Eye (tissue), 1 donor: ENCODE measurements at places on chromosomes 3 and 15.
A peak's percentile ranks its signal among the peaks of the same experiment; 100 is the strongest.

DNA sequence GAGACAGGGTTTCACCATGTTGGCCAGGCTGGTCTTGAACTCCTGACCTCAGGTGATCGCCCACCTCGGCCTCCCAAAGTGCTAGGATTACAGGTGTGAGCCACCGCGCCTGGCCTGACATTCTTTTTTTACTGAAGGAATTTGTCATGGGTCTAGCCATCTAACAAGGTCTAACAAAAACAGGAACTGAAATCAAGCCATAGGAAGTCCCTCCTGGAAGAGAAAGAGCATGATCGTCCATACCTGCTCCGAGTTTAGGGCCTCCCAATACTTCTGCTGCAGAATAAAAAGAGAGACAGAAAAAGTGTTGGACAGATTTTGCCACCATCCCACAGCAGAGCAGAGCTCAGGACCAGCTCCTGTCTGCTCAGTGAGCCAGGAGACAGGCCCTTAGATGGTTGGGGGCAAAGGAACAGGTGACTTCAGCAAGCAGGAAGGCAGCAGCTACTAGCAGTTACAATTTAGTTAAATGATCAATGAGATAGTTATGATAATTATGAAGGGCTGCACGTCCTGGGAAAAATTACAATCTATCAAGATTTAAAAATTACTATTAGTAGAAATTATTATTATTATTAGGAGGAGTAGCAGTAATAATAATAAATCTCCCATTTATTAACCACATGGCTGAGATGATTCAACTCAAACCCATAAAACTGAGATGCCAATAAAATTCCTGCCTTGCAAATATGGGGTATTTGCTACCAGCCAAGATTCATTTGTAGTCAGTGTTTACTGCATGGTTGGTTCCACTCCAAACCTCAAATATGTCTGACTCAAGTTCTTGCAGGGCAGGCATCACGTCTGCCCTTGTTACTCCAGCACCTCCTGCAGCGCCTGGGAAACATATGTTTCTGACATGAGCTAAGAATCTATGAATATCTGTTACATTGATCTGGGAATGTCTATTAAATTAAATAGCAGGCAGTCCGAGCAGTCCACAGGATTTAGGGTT is 40.1 kb downstream of the TMEM44 start:
- peak; percentile 66 for DNase-seq

DNA sequence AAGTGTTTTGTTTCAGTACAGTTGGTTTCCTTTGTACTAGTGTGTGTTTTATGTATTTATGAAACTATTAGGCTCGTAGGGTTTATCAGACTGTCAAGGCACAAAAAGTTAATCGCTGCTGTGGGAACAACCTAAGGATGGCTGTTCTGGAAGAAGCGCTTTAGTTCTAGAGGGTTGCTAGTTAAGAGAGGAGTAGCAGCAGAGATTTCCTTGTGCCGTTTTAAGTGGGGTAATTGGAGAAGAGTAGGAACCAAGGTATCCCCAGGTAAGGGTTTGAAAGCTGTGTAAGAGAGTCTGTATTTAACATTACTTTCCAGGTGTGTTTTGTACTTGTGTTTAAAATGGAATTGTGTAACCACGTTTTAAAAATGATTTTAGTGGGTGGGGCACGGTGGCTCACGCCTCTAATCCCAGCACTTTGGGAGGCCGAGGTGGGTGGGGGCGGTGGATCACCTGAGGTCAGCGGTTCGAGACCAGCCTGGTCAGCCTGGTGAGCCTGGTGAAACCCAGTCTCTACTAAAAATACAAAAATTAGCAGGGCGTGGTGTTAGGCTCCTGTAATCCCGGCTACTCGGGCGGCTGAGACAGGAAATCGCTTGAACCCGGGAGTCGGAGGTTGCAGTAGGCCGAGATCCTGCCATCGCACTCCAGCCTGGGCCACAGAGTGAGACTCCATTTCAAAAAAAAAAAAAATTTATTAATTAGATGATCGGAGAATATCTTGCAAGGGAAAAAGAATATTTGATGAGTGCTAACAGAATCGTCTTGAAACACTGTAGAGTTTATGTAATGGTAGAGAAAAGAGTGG is 2.6 kb downstream of the MORF4L1 start:
- peak; percentile 23 for DNase-seq

GRCh38 chr3:188262913-188263683 is 109.1 kb downstream of the LPP start:
- no peak for DNase-seq

DNA sequence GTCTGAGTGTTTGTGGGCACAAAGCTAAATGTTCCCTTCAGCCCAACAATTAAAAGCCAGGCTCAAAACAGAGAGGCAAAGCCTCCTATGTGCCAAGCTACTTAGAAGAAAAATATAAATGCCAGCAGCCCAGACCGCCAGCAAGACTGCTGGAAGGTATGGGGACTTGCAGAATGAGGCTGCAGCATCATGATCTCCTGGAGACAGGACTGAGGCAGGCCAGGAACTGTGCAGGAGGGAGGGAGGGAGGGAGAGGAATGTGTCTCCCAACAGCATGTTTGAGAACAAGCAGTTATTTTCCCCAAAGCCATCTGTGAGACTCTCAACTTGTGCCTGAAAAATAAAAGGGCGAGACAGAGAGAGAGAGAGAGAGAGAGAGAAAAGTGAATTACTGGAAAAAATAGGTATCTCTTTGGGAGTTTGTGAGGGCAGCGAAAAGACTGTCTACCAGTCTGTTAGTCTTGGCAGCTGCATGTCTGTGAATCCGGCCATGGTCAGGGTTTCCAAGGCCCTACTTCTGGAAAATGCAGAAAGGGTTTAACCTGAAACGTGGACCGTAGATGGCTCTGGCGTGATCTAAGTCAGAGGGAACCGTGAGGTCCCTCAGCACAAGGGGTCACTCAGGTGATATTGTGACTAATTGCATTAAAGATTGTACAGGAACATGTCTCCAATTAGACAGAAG is 139.7 kb upstream of the COL8A1 start:
- DNase-seq, result no peak

- peak; percentile 33 for DNase-seq
Observed at GRCh38 chr3:182104881-182105280, 393.2 kb downstream of the SOX2 start.

GRCh38 chr3:171242951-171243350 is 216.4 kb upstream of the SLC2A2 start:
- DNase-seq, result no peak

DNA sequence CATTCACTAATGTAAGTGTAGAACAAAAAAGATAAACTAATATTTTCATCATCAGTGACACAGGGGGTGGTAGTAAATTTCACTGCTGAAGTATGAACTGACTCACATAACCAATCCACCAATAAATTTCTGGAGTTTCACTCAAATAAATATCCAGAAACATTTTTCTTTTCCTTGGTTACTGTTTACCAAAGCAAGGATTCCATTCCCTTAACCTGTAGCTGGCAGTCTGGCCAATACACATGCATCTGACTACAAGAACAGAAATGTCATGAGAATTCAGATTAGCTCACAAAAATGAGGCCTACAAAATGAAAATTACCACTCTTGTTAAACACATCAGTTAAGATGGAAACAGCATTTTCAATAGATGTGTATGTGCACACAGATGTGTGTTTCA is 80.3 kb downstream of the STAG1 start:
- DNase-seq, result no peak

DNA sequence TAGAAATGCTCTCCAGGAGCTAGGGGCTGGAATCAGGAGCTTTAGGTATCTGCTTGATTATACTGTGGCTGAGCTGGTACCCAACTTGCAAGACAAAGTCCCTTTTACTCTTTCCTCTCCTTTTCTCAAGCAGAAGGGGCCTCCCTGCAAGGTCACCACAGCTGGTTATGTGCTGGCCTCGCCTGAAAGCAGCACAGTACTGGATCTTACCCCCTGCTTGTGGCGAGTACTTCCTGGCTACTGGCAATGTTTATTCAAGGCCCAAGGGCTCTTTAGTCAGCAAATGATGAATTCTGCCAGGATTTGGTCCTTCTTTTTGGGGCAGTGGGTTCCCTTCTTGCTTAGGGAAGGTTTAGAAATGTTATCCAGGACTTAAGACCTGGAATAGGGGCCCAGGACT is 234.6 kb downstream of the RAP2B start:
- DNase-seq, result no peak

- DNase-seq, result no peak
Observed at GRCh38 chr3:122004991-122005565, 17.0 kb downstream of the ILDR1 start.

GRCh38 chr3:184460276-184460675 is 80.4 kb downstream of the CHRD start:
- no peak for DNase-seq

- DNase-seq, result peak; percentile 66
Observed at GRCh38 chr3:65551945-65552344, 486.8 kb downstream of the MAGI1 start.

GRCh38 chr15:63172376-63172775 is 15.1 kb upstream of the RPS27L start:
- DNase-seq, result no peak

GRCh38 chr3:77150028-77150427 is 110.1 kb downstream of the ROBO2 start:
- peak; percentile 87 for DNase-seq

GRCh38 chr3:120648290-120648689 is 33.7 kb downstream of the HGD start:
- DNase-seq, result no peak

GRCh38 chr3:141412936-141413354 is 44.6 kb downstream of the ZBTB38 start:
- DNase-seq, result no peak

DNA sequence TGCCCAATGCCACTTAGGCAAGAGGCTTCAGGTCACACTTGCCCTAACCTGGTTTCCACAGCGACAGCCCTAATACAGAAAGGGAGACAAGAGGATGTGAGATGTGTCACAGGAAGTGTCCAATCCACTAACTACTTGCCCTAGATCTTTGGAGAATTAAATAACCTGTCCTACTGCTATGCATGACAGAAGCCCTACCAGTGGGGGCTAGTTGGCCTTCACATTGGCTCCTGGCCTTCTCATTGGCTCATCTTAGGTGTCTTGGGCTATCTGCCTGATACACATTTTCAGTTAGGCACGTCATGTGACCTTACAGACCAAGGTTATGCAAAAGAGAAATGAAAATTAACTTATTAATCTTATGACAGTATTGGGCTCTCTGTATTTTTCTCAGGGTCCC is 449.9 kb downstream of the FHIT start:
- no peak for DNase-seq

DNA sequence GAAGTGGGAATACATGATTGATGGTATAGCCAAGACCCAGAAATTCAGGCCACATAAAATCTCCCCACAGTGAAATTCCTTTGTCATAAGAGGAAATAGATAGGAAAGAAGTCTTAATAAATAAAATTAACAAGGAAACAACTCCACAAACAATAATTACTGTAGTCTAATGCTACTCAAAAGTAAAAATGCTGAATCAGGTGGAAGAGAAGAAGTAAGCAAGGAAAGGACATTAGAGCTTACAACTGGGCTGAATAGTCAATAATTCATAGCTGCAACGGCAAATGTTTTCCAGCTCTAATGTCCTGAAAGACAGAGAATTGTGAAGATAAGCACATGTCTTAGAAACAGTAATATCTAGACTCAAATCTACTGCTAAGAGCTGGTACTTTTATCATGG is 64.4 kb downstream of the STRIT1 start:
- no peak for DNase-seq

DNA sequence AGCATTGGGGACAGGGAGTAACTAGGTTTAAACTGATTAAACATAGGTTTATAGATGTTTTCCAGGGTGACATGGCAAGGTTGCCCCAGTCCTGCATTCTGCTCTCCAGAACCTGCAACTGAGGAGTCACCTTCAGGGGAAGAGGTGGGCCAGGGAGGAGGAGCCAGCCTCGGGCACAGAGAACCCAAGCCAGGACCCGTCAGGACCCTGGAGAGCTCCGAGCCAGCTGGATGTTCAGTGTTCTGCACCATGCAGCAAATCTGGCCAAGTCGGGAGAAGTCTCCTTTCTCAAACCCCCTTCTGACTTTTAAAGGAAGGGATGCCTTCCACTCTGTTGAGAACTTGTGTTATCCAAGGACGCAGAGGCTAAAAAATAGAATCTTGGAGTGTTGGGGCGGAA is 62.1 kb upstream of the SLC6A11 start:
- DNase-seq, result peak; percentile 86

DNA sequence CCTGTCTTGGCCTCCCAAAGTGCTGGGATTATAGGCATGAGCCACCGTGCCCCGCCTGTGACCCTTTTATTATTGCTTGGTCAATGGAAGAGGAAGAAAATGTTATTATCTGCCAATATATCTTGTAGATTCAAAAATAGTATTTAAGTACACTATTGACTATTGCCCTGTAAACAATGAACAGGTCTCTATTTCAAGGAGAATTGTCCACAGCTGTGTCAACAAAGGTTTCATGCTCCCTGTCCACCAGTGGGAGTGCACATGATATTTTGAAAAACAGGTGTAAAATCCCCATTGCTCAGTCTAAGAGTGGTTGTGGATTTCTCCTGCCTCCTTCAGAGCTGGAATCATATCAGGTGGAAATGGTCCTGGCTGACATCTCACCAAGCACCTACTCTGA is 36.5 kb upstream of the IGF1R start:
- no peak for DNase-seq

- no peak for DNase-seq
Observed at GRCh38 chr3:60651799-60652198, 599.5 kb downstream of the FHIT start.

GRCh38 chr3:45711931-45712330 is 22.7 kb downstream of the SACM1L start:
- no peak for DNase-seq

DNA sequence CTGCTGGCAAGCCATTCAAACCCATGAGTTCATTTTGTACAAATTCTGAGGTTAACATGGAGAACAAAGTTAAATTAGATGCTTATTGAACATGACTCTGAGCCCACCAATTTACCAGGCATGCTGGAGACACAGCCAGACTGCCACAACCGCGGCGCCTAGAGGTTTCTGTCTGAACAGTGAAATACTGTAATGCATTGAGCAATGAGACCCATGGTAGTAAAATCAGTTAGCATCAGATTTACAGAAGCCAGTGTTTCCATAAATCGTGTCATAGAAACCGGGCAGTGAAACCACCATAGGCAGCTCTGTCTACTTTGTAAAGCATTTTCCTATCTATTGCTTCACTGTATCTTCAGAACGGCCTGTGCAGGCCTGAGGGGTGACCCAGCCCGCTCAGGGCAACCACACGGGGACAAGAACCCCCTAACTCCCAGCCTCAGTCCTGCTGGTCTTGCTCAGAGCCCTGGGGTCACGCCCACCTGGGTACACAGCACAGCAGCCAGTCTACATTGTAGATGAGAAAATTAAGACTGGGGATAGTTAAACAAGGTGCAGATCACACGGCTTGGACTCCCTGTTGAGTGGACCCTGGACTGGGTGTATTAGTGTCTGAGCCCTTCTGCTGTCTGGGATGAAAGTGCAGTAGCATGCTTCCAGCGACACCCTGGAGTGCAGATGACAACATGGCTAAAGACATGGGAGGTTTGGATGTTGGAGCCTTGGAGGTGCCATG is 44.2 kb downstream of the MGLL start:
- no peak for DNase-seq

DNA sequence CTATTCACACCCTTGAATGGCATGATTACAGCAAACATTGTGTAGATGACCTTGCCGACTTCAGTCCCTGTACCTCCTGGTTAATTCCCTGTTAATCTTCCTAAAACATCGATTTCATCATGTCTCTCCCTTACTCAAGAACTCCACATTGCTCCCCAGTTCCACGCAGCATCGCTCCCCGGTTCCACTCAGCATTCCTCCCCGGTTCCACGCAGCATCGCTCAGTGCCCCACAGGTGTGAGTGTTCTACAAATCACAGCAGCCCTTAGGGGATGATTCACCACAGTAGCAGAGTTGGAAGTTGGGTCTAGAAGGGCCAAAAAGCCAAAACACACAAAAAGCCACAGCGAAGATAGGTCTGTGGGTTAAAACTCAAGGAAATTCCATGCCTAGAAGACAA is 8.6 kb upstream of the TNK2 start:
- DNase-seq, result no peak
